Glutamatergic neuron (in vitro differentiated cells): ENCODE measurements at places on chromosomes 4 and X.

GRCh38 chr4:2417765-2418649 lies at the start of gene ZFYVE28:
TSS of gene ZFYVE28 (minus strand) at chr4:2418645. CDS start at chr4:2418323, 322 bp downstream.
- DNase-seq: peak; percentile 49

GRCh38 chr4:56732301-56732700 lies 51.2 kb upstream of the HOPX start:
- DNase-seq: no peak

- no peak for DNase-seq
Measured at GRCh38 chr4:27206009-27206408, 345.4 kb downstream of the STIM2 start.

GRCh38 chr4:78766026-78766425 lies 10.1 kb upstream of the BMP2K start:
- DNase-seq: no peak

DNA sequence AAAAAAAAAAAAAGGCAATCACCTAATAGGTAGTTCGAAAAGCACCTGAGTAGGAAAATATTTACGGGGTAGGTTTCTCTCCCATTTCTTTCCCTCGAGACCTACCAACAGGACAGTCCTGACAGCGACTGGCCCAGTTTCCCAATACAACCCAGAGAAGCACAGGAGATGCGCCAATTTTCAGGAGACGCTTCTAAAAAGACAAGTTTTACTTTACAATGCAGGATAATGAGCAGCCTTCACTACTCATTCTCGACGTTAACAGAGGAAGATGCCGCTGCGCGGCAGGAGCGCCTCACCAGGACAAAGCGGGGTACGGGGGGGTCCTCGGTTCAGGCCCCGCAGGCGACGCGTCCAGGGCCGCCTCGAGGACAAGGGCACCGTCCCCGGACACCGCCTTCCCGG lies 708 bp downstream of the BCLAF3 start:
- no peak for DNase-seq

- DNase-seq: no peak
Measured at GRCh38 chrX:11190745-11191510, 79.8 kb downstream of the HCCS start.

DNA sequence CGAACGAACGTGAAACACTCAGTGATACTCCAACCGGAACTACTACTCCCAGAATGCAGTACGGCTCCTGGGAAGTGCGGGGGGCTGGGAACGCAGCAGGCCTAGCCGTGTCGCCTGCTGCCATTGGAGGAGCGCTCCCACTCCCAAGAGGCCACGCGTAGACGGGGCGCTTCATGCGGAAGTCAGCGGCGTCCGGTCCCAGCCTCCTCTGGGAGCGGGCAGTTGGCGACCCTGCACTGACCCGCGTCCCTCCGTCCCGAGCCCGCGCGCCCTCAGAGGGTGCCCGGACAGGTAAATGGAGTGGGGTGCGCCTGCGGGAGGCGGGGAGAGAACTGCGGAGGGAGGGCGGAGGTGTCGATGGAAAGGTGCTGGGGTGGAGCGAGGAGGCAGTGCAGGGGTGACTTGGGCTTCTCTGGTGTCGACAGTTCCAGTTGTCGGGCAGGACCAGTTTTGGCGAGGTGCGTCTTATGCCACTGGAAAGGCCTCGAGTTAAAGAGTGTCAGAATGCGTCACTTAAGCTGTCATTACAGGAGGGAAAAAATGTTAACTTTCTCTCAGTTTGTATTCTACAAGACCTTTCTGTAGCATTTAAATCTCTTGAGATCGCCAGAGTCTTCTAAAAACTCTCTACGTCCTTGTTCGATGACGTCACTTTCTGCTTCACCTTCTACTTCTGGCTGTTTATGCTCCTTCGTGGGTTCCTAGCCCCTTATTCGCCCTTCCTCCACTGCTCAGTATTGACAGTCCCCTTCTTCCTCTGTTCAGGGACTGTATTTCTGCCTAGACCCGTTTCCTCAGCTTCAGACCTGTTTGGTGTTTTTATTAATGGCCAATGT lies at the start of gene VAMP7:
Gene VAMP7, plus strand, starts transcription at position 188 of the 836 bp plus-strand sequence. CDS start 8,122 bp downstream, outside the sequence.
- peak; percentile 84 for DNase-seq
